Activated CD4-positive, alpha-beta memory T cell treated with anti-CD3 and anti-CD28 coated beads for 36 hours (primary cell): ENCODE measurements at places on chromosomes 16 and 17.

GRCh38 chr16:84459941-84460405 lies 44.5 kb downstream of the MEAK7 start:
- DNase-seq = no peak

DNA sequence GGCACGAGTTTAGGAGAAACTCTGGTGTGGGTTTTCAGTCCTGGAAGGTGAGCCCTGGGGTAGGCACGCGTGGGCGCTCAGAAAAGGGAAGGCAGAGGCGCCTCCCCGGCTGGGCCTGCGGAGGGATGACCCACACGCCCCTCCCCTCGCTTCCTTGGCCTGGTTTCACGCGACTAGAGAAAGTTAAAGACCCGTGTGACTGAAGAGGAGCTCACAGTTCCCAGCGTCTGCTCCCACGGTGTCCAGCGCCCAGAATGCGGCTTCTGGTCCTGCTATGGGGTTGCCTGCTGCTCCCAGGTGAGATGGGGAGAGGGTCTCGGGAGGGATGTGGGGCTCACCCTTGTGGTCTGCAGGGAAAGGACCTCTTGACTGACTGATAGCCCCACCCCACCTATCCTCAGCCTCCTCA lies at the start of gene CD300LG:
TSS of gene CD300LG (plus strand) at position 214 of the 409 bp plus-strand sequence. CDS start at position 255, 41 bp downstream.
- no peak for DNase-seq

DNA sequence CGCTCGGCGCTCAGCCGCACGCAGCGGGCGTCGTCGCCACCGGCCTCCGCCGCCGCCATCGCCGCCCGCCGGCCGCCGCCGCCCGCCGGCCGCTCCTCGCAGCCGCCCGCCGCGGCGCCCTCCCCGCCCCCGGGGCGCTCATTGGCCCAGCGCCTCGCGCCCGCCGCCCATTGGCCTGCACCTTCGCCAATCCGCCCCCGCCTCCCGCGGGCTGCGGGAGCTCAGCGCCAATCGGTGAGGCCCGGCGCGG lies at the start of gene PGP:
TSS of gene PGP (minus strand) at position 122 of the 250 bp plus-strand sequence. CDS start at position 59, 63 bp downstream.
- DNase-seq = no peak

GRCh38 chr17:74763565-74764387 lies 12.4 kb downstream of the NAT9 start:
- no peak for DNase-seq

GRCh38 chr16:87951552-87952538 lies 611 bp downstream of the BANP start:
- DNase-seq = peak; percentile 35

GRCh38 chr17:34116306-34116705 lies 138.8 kb upstream of the CCL2 start:
- DNase-seq = no peak

- no peak for DNase-seq
Measured at GRCh38 chr16:75071621-75072020, 45.0 kb downstream of the LDHD start.

- DNase-seq = no peak
Measured at GRCh38 chr16:66898207-66898606, 17.9 kb downstream of the PDP2 start.

- DNase-seq = no peak
Measured at GRCh38 chr17:56262803-56263202, 109.5 kb downstream of the ANKFN1 start.

- DNase-seq = peak; percentile 40
Measured at GRCh38 chr17:20008242-20009051, 712 bp upstream of the SPECC1 start.

DNA sequence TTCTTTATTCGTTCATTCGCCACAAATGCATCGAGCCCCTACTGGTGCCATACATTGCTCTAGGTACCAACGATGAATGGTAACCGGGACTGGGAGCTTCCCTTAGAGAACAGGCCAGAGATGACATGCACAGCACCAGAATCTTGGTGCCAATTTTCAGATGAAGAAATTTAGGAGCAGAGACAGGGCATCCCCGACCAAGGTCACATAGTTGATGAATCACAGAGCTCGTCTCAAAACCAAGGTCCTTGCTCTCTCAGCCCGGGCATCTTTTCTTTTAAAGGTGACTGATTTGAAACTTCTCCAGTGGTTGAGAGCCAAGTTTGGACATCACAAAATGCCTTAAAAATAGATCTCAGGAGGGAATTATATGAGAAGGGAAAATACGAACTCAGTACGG lies 73.2 kb upstream of the C16orf82 start:
- no peak for DNase-seq

- DNase-seq = no peak
Measured at GRCh38 chr17:77191244-77191643, 50.5 kb downstream of the SEC14L1 start.

DNA sequence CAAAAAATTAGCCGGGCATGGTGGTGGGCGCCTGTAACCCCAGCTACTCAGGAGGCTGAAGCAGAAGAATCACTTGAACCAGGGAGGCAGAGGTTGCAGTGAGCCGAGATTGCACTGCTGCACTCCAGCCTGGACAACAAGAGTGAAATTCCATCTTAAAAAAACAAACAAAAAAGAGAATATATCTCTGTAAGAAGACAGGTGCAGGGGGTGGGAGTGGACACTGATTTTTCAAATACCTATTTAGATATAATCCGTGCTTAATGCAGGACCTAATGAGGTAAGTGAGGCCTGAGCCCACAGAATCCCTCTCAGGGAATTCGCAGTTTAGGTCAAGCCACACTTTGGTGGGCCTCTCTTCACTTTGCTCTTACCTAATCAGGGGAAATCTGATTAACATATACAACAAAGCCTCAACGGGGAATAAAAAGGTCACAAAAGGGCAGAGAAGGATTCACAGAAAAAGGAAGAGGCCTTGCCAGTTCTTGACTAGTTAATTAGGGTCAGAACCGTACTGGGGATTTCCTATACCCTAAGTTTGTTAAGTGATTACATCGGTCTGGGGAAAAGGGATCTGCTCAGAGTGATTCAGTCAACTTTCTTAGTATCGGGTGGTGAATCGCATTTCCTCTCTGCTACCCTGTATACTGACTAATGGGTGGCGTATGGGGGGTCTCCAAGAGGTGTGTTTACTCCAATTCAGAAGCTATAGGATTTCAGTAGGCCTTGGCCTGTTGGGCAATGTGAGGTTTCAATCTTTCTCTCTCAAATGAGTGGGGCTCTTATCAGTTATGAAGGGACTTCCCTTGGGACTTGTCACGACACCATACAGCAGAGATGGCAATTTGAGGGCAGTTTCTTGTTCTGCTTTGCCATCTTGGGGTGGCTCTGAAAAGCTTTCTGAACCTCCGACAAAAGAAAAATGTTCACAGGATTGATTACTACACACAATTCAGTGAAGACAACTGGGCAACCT lies 1.9 kb upstream of the NFAT5 start:
- peak; percentile 83 for DNase-seq

GRCh38 chr17:37761961-37762360 lies 17.1 kb upstream of the HNF1B start:
- DNase-seq = no peak

- no peak for DNase-seq
Measured at GRCh38 chr16:47705266-47705665, 244.1 kb downstream of the PHKB start.

DNA sequence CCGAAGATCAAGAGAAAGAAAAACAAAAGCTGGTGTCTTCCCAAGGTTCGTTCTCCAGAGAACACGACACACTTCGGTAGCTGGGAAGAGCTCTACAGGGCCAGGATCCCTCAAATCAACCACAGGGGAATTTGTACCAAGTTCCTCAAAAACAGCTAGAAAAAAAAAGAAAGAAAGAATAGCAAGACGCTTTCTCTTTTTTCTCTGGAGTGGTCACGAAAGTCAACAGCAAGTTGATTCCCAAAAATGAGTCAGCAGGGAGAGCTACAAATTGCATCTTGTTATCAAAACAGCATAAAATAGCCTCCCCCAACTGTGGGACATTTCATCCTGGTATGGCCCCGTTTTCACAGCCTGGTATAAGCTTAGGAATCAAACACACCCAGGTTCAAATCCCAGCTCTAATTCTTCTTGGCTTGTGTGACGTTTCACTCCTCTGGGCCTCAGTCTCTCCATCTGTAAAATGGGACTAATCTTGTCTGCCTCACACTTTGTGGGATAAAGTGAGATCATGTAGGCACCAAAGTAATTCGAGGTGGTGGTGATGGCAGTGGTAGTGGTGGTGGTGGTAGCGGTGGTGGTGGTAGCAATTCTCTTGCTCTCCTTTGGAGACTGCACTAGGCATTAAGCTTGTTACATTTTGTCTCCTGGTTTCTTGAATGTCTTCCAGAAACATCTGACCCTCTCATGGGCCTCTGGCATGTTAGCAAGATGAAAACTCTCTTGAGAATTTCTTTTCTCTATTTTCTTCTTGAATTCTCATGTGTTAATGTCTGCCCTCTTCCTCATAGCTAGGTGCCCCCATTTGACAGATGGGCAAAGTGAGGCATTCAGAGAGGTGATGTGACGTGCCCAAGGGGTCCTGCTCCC lies 988 bp upstream of the IL21R start:
- DNase-seq = no peak

DNA sequence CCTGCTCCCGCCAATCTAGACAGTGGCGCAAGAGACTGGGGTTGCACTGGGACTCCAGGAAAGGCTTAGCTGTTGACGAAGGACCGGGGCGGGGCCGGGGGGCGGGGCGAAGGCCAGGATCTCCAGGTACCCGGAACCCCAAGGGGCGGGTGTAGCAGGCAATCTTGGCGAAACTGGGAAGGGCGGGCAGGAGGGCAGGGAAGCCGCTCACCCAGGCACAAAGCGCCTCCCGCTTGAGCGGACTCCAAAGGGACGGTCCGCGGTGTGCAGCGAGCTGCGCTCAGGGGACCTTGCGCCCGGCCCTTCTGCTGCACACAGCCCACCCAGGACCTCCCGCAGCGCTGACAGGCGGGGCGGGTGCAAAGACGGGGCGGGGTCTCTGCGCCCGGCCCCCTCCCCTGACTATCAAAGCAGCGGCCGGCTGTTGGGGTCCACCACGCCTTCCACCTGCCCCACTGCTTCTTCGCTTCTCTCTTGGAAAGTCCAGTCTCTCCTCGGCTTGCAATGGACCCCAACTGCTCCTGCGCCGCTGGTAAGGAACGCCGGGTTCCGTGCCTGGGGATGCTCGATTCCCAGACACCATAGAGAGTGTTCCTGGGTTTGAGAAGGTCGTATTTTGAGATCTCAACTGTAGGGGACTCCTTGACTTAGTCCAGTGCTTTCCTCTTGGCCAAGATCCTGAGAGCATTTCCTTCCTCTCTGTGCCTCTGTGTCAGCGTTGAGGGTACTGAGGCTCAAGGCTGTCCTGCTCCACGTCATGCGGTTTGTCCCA lies at the start of gene MT1F:
TSS of gene MT1F (plus strand) at position 405 of the 772 bp plus-strand sequence. CDS start at position 505, 100 bp downstream.
- peak; percentile 84 for DNase-seq

DNA sequence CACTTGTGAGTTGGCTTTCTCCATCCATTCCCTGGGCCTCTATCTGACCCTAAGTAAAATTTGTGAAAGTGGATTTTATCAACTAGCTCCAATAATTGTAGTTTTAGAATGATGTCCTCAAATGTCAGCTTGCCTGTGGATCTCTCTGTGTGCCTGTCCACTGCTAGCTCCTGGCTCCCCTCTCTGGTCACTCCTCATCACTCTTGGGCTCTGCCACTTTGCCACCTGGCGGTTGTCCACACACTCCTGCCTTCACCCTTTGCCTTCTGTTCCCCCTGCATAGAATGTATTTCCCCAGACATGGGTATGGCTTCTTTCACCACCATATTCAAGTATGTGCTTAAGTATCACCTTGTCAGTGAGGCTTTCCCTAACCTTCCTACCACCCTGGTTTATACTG lies 19.8 kb downstream of the ANKFN1 start:
- no peak for DNase-seq

GRCh38 chr16:52869243-52869642 lies 183.5 kb downstream of the CHD9NB start:
- DNase-seq = no peak

- no peak for DNase-seq
Measured at GRCh38 chr17:15256689-15257088, 8.4 kb downstream of the PMP22 start.

GRCh38 chr17:75853433-75853832 lies 1.7 kb downstream of the WBP2 start:
- no peak for DNase-seq

GRCh38 chr17:82407255-82407654 lies 10.9 kb upstream of the HEXD start:
- DNase-seq = no peak

DNA sequence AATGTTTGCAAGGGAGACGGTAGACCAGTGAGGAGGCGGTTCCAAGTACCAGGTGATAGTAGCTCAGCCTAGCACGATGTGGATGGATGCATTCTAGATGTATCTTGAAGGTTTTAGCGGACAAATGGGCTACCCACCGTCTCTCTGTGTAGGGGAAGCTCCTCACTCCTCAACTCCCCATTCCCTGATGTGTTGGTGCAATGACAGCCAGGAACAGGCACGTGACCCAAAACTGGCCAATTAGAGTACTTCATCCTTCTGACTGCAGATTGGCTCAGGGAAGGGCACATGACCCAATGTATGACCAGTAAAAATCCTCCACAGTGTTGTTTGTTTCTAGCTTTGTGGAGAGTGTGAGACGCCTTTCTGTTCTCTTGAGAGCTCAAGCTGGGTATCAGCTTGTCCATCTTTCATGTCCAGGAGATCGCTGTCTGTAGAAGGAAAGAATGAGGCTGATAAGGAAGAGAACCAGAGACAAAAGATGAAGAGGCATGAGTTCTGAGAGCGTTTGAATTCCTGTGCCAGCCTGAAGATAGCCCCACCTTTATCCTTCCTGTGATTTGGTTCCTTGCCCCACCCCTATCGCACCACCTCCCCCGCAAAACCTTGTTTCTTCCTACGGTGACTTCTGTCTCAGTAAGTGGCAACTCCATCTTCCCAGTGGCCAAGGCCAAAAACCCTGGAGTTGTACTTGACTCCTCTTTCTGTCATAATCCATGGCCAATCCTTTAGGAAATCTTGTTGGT lies 2.3 kb upstream of the BORCS6 start:
- DNase-seq = peak; percentile 80

DNA sequence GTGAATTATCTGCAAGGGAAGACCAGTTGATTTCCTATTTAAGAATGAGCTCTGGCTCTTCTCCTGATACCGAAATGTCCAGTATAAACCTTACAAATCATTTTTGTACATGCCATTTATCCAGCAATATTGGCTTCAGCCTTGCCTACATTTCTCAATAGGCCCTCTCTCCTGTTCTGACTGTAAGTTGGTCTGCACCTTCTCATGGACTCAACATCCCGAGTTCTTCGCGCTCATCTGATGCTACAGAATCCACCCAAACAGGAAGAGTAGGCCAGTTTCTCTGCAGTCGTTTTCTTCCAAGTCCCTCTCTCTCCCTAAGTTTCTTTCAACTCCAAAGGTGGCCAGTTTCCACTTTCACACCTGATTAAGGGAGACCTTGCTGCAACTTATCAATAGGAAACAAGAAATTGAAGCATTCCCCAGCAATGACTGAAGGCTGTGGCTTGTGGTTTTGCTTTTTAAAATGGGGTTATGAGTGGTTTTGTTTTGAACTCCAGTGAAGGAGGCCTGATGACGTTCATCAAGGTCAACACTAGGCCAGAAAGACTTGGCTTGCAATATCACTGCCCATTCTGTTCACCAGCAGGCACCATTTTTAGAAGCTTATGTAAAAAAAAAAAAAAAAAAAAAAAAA lies 383.0 kb downstream of the MAF start:
- peak; percentile 54 for DNase-seq

GRCh38 chr17:38674014-38674748 lies 576 bp downstream of the EPOP start:
- DNase-seq = peak; percentile 60
